ENCODE measurements at places on chromosomes 2 and 18. TPM values are rescaled to one million over a fixed set of nuclear protein-coding genes. Genes with fewer than 3 reads are reported as not detected.

LIMS3 gene
- total RNA-seq = 1.6 TPM

GPR75 gene
- 0.52 TPM for total RNA-seq

ALK gene
- total RNA-seq = 0.16 TPM

HOXD4 gene
- total RNA-seq = not detected

KIAA2012 gene
- total RNA-seq = not detected

ACMSD gene
- total RNA-seq = not detected

CREG2 gene
- 0.26 TPM for total RNA-seq

MXD1 gene
- total RNA-seq = 2.9 TPM

LGALSL gene
- total RNA-seq = 1.7 TPM

LAMA1 gene
- 1.5 TPM for total RNA-seq

GLI2 gene
- total RNA-seq = 4.0 TPM

ST6GAL2 gene
- not detected for total RNA-seq

TSPYL6 gene
- not detected for total RNA-seq

IL1RL1 gene
- total RNA-seq = 0.17 TPM

ARPC2 gene
- total RNA-seq = 164 TPM

MOGAT1 gene
- not detected for total RNA-seq

UBXN2A gene
- total RNA-seq = 9.3 TPM

PLGLB1 gene
- 0.32 TPM for total RNA-seq

HNMT gene
- 10.9 TPM for total RNA-seq

FECH gene
- total RNA-seq = 29.7 TPM

CHRND gene
- total RNA-seq = not detected

L3MBTL4 gene
- total RNA-seq = 0.16 TPM

AGXT gene
- total RNA-seq = not detected

TSGA10 gene
- 3.3 TPM for total RNA-seq

TUBB8B gene
- total RNA-seq = not detected

ELOA2 gene
- total RNA-seq = not detected

KIF5C gene
- total RNA-seq = 0.26 TPM

DPY30 gene
- 68.9 TPM for total RNA-seq

SNTG2 gene
- not detected for total RNA-seq

CFAP210 gene
- 0.17 TPM for total RNA-seq

C2orf78 gene
- not detected for total RNA-seq

AP1S3 gene
- 1.6 TPM for total RNA-seq

RAB6C gene
- total RNA-seq = not detected

TUBA3E gene
- total RNA-seq = not detected

PKP4 gene
- 16.1 TPM for total RNA-seq

CCL20 gene
- not detected for total RNA-seq

GPR45 gene
- not detected for total RNA-seq

RAB10 gene
- total RNA-seq = 186 TPM

RTP5 gene
- not detected for total RNA-seq

Data from bronchial smooth muscle cell (primary cell).